ENCODE measurements at places on chromosomes 7 and 10.

- DNase-seq, result peak; percentile 36
These were observed 66.1 kb upstream of the ABLIM1 start for GRCh38 chr10:114723991-114724715.

- DNase-seq, result no peak
These were observed 66.9 kb downstream of the SLC29A4 start for GRCh38 chr7:5349437-5350173.

GRCh38 chr10:5540891-5541290 lies 16.1 kb downstream of the CALML3 start:
- DNase-seq, result no peak

DNA sequence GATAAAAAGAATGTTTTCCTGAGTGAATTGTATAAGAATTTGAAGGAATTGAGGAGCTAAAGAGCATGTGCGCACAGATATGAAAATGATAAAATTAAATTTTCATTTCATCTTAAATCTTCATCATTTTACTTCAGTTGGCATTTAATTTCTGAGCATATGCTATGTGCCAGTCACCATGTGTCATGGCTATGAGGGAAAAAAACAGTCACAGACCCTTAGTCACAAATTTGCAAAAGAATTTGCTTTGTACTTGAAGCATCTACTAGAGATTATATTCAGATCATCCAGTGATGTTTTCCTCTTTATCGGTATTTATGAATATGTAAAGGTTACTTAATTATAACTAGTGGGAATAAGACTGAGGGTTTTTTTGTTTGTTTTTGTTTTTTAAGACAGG lies 29.8 kb downstream of the VCL start:
- peak; percentile 54 for DNase-seq

DNA sequence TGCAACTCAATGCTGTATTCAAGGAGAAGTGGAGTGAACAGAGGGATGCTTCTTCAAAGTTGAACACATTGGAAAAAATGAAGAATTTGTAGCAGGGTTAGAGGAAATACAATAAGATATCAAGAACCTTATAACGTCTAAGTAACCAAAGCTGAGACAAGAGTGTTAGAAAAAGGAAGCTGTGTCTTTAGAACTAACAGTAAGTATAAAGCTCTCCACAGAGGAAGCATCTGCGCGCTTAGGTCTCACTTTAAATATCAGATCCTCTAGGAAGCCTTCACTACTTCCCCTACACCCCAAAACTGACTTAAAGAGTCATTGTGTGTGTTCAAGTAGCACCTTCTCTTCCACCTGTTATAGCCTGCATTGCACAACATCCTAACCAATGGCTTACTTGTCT lies 43.0 kb downstream of the CH25H start:
- DNase-seq, result no peak

DNA sequence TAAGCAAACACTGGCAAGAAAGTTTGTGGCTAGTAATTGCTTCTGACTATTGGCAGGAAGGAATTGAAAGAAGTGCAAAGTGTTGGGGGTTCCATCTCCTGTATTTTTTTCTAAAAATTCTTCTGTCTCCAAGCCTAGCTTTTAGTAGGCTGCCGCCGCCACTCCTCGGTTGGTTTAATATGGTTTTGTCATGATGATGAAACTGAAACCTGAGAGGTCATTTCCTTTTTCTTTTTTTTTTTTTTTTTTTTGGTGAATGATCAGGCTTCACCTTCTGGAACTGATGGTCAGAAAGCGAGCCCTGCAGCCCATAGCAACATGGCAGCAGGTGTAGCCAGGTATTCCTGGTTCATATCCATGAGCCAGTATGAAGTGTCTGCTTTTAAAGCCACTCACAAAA lies 75.3 kb upstream of the AGBL3 start:
- no peak for DNase-seq

DNA sequence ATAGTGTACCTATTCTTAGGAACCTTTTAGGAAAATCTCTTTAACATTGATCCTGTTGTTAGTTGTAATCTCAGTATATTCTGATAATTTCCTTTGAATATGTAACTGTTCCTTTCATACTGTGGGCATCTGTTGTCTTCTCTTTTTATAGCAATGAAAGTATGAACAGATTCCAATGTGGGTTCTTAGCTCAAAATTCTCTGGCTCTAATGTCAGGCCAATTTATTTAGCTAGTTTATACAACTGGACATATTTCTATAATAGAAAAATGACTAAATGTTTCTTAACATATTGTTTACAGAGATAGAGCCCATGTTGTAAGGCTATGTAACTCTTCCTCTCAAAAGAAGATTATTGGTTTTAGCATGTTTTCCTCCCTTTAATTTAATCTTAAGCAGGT lies 363.2 kb downstream of the AUTS2 start:
- no peak for DNase-seq

- no peak for DNase-seq
These were observed 276.9 kb downstream of the RPS24 start for GRCh38 chr10:78310481-78311080.

GRCh38 chr7:80771523-80771922 lies 133.1 kb downstream of the CD36 start:
- peak; percentile 91 for DNase-seq

DNA sequence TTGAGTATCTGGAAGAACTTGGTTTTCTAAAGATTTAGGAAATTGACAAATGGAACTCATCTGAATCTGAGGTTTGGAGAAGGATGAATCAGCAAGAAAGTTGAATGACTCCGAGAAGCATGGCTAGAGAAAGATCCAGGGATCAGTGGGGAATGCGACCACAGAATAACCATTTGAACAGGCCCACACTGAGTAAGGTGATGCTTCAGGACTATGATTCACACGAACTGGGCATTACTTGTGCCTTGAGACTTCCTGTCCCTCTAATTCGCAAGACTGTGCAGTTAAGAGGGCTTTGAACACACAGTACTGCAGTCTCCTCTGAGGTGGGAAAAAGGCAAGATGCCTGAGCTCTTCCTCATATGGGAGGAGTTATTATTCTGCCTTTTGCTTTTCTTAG lies 395.5 kb upstream of the POM121L12 start:
- DNase-seq, result peak; percentile 2

DNA sequence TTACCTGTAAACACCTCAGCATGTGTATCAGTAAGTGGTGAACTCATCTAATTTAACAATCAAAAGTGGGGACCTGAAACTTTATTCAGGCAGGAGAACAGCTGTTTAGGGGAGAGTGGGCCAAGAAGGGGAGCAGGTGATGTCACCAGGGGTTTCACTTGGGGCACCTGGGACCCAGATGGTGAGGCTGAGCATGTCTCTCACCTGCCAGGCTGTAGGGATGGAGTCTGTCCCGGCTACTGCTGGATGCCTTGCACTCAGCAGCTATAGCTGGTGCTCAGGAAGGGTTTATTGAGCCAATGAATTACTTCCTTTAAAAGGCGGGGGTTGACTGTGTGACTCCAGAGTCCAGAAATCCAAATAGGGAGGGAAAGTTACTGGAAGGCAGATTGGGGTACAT lies 23.0 kb downstream of the CDH23 start:
- no peak for DNase-seq

DNA sequence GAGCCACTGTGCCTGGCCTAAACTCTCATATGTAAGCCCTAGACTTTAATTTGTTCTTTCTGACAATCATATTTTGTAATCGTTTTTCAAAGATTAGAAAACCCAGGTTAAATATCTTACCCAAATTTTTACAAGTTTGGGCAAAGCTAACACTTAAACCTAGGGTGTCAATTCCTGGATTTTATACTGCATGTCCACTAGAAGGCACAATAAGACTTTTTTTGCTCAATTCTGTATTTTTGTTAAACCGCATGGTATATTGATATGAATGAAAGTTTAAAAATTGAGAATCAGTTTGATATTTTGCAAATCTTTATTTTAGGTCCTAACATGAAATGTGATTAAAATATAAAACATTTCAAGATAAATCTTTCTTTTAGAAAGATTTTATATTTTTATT lies 29.3 kb downstream of the DYNC2I1 start:
- DNase-seq, result peak; percentile 6

DNA sequence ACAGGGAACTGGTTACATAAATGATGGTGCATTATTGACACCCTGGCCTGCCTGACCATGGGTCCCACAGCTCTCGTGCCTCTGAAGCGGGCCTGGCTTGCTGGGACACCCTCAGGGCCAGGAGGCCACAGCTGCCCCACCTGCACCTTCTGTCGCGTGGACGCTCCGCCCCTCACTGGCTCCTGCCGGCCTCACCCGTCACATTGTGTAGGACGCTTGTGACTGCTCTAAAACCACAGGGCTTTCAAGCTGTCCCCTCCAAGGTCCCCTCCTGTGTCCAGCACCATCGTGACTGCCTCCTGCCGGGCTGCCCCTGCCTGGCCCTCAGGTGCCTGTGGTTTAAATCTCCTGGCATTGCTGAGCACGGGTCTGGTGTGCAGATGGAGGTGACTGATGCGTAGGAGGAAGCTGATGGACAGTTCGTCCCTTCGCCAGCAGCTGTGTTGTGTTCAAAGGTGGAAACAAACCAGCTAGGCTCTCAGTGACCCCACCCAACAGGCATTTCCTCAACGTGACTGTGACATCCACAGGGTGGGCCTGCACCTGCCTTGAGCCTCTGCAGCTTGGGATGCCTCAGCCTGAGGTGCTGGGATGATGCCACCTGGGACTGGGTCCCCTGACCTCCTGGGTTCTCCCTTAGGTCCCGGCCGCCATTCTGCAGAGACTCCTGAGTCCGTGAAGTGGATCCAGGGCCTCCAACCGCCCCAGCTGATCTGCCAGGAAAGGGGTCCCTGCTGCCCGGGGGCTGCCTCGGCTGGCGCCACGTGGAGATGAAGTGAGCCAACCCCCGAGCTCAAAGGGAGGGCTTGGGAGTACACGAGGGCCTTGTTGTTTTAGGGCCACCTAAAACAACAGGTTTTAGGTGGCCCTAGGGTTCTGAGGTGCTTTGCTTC lies 148.5 kb downstream of the WDR37 start:
- DNase-seq, result no peak

- DNase-seq, result no peak
These were observed 108.3 kb upstream of the HDAC9 start for GRCh38 chr7:18387191-18387735.

DNA sequence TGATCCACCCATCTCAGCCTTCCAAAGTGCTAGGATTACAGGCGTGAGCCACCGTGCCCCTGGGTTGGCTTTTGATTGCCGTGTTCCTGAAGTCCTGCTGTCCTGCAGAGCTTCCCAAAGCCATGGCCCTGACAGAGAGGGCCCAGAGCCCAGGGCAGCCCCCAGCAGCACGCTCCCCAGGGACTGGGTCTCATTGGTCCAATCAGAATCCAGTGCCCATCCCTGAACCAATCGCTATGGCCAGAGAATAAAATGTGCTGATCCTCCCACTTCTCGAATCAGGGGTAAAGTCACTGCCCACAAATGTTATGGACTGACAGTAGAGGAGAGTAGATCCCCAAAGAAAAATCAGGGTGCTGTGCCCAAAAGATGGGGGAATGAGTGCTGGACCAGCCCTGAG lies 5.0 kb upstream of the C10orf105 start:
- no peak for DNase-seq
